Sigmoid colon (tissue), 7 donors: ENCODE measurements at places on chromosomes 4 and X. TPM values are rescaled to one million over a fixed set of nuclear protein-coding genes. Genes with fewer than 3 reads are reported as not detected.

The RAB40A gene
- polyA plus RNA-seq, result not detected

- H3K4me1 ChIP-seq, result no peaks in the 10 kb centered on the region
- peaks cover 30% of the 10 kb centered on the region for H3K36me3 ChIP-seq
- H3K27ac ChIP-seq, result no peak overlapping the region
- no peaks in the 10 kb centered on the region for H3K27me3 ChIP-seq
- no peak for DNase-seq
- no peak overlapping the region for H3K4me3 ChIP-seq
Measured at GRCh38 chr4:84778041-84778440, 188.4 kb downstream of the WDFY3 start.

DNA sequence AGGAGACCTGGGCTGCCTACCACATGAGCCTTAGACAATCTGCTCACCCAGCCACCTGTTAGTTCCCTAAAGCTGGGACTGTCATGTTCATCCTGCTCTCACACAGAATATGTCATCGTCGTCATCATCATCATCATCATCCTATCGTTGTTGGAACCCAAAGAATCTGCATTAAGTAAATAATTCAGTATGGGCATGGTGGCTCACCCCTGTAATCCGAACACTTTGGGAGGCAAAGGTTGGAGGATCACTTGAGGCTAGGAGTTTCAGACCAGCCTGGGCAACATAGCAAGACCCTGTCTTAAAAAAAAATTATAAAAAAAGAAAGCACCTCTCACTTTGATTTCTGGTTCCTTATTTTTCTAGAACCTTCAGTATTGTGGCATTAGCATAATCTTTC is 6.4 kb downstream of the ENOPH1 start:
- H3K4me3 ChIP-seq, result no peak overlapping the region
- H3K27me3 ChIP-seq, result no peaks in the 10 kb centered on the region
- no peaks in the 10 kb centered on the region for H3K36me3 ChIP-seq
- no peak for DNase-seq
- no peaks in the 10 kb centered on the region for H3K4me1 ChIP-seq

DNA sequence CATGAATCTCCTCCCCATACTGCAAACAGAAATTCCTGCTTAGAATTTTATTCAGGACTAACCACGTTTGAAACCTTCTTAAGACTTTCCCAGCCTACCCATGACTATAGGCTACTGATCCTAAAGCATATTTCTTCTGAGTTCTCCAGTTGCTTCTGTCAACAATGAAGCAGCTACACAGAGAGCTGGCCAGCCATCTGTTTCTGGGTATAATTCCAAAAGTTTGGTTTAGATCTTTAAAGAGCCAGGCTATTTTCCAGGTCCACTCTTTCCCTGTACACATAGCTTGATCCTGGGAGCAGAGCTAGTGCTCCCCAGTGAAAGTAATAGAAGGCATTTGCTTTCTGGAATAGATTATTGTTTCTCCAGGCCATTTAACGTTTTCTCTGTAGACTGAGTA is 4.0 kb upstream of the ITM2A start:
- no peaks in the 10 kb centered on the region for H3K4me1 ChIP-seq
- no peaks in the 10 kb centered on the region for H3K36me3 ChIP-seq
- no peaks in the 10 kb centered on the region for H3K27me3 ChIP-seq
- H3K27ac ChIP-seq, result no peak overlapping the region
- no peak overlapping the region for H3K4me3 ChIP-seq

GRCh38 chrX:152915541-152916241 is 17.8 kb downstream of the ZNF185 start:
- no peaks in the 10 kb centered on the region for H3K4me1 ChIP-seq
- DNase-seq, result no peak
- no peaks in the 10 kb centered on the region for H3K36me3 ChIP-seq
- no peaks in the 10 kb centered on the region for H3K27me3 ChIP-seq
- H3K27ac ChIP-seq, result no peak overlapping the region

DNA sequence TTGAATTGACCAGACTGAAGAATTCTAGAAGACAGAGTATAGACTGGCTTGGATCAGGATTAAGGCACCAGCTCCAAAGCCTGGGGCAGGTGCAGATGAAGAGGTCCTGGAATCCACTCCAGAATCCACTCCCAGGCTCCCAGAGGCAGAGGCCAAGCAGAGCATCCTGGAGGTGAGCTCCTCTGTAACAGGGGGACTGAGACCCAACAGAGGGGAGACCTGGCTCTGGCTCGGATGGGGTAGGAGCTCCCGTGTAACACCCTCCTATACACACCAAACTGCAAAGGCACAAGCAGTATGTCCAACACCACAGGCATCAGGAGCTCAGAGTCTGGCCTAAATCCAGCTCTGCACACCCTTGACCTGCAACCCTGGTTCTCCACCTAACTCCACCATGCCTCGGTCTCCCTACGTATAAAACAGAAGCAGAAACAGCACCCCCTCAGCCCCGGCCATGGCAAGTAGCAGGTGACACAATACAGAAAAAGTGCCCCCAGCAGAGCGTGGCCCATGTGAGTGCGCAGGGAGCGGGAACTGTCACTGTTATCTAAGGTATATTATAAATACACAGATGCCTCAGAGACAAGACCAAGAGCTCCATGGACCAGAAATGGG is 14.9 kb downstream of the RNF212 start:
- no peak overlapping the region for H3K4me3 ChIP-seq
- H3K4me1 ChIP-seq, result no peaks in the 10 kb centered on the region
- no peaks in the 10 kb centered on the region for H3K36me3 ChIP-seq
